HFFc6 (cell line): ENCODE measurements at places on chromosomes 1 and 21. TPM values are rescaled to one million over a fixed set of nuclear protein-coding genes. Genes with fewer than 3 reads are reported as not detected.
A peak's percentile ranks its signal among the peaks of the same experiment; 100 is the strongest.

GRCh38 chr1:171221665-171222591 is 26.4 kb upstream of the FMO1 start:
- DNase-seq: no peak

Gene SLC9C2
- not detected in 3 replicates for total RNA-seq

GRCh38 chr1:154750681-154751665 is 119.1 kb downstream of the KCNN3 start:
- no peak for DNase-seq

DNA sequence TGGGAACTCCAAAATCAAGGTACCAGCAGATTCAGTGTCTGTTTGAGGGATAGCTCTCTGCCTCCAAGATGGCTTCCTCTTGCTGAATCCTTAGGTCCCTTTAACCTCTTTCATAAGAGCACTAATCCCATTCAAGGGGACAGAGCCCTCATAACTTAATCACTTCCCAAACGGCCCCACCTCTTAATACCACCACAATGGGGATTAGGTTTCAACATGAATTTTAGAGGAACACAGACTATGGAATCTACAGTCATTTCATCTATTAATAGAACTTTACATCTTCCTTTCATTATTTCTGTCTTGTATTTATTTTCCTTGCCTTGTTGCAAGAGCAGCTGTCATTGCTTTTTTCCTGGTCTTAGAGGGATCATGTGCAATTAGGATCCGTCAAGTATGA is 30.3 kb downstream of the HOOK1 start:
- no peak for DNase-seq

- DNase-seq: no peak
These were observed 100.7 kb upstream of the PDE4B start for GRCh38 chr1:65691972-65692371.

Gene IQGAP3
- 13.4 to 33.3 TPM (median 25.5 TPM) in 3 replicates for total RNA-seq

DNA sequence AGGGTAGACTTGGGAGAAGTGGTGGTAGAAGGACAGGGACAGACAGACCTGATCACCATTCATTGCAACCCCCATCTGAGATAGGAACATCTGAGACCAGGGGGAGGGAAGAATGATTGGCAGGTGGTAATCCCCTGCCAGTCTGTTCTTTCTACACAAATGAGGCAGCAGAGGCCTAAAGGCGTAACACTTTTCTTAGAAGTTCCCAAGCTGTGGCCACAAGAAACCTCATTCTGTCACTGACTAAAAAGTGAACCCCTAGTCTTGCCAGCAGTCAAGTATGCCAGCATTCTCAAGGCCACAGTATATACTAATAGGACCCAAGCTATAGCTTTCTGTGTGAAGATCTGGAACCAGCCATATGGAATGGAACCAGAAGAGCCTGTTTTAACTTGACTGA is 638.0 kb downstream of the KCNT2 start:
- no peak for DNase-seq

- DNase-seq: no peak
These were observed 44.4 kb downstream of the TRMT1L start for GRCh38 chr1:185112356-185112755.

DNA sequence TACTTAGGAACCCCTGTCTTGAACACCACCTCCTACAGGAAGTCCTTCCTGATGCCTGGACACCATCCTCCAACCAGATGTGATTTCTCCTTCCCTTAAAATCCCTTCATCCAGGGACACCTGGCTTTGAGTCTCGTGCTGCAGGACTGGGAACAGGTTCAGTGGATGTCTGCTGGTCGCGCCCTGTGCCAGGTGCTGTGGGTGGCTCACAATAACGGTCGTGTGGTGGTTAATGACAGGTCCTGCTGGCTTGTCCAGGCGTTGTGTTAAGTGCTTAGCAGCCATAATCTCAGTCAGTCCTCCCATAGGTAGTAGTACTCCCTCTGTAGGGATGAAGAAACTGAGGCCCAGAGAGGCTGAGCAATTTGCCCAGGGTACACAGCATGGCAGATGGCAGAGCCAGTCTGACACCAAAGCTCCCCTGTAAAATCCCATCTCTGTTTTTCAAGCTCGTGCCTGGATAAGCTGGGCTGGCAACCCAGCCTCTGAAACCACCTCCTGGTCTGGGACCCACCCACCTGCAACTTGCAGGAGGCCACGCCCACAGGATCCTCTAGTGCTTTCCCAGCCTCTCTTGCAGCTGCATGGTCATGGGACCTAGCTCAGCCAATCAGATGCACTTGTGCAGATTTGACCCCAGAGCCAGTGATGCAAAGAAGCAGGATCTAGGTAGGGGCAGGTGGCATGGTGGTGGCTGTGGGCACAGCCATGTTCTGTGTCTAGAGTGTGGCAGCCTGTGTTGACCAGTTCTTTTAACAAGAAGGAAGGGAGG is 106.0 kb upstream of the IFFO2 start:
- DNase-seq: no peak

Gene EPB41
- 2.8 and 7.7 TPM in 2 replicates for total RNA-seq

Gene MYBPH
- not detected in 3 replicates for total RNA-seq

- peak; percentile 72 for DNase-seq
These were observed 14.1 kb downstream of the DNASE2B start for GRCh38 chr1:84412316-84412942.

- DNase-seq: no peak
These were observed 83.9 kb upstream of the ATP1A1 start for GRCh38 chr1:116289193-116289592.

DNA sequence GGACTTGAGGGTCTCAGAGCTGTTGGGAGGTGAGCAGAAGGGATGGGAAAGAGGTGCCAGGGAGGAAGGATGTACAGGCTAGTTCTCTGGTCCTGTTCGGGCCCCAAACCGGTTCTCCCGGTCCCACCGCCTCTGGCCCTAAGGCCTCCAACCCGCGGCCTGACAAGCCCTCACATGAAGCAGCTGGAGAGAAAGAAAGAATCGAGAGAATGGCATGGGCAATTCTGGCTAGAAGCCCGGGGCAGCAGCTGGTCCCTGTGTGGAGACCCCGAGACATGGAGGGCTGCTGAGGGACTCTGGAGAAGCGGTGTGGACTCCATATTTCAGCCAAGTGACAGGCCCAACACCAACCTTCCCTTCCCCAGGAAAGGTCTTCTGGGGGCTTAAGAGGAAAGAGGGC is 730 bp downstream of the CDC42SE1 start:
- DNase-seq: no peak

GRCh38 chr1:84505493-84506001 is 639 bp upstream of the SPATA1 start:
- peak; percentile 28 for DNase-seq

DNA sequence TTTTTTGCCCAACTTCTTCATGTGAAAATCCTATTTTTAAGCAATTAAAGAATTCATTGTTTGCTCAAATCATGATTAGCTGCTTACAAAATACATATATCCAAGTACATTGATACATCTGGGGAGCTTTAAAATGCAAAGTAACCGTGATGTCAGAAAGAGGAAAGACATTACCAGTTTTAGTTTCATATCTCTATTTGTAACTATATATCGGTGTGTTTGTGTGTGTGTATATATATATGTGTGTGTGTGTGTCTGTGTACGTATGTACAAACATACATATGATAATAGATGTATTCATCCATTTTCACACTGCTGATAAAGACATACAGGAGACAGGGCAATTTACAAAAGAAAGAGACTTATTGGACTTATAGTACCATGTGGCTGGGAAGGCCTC is 310.1 kb downstream of the DPYD start:
- no peak for DNase-seq

- DNase-seq: no peak
These were observed 16.8 kb downstream of the RRP1 start for GRCh38 chr21:43806017-43806710.

Gene RASSF5
- 0.46 to 1.00 TPM (median 0.52 TPM) in 3 replicates for total RNA-seq

Gene FCRLB
- 3.7 to 5.1 TPM (median 3.9 TPM) in 3 replicates for total RNA-seq

GRCh38 chr1:161382214-161383019 is 14.7 kb upstream of the CFAP126 start:
- peak; percentile 72 for DNase-seq

DNA sequence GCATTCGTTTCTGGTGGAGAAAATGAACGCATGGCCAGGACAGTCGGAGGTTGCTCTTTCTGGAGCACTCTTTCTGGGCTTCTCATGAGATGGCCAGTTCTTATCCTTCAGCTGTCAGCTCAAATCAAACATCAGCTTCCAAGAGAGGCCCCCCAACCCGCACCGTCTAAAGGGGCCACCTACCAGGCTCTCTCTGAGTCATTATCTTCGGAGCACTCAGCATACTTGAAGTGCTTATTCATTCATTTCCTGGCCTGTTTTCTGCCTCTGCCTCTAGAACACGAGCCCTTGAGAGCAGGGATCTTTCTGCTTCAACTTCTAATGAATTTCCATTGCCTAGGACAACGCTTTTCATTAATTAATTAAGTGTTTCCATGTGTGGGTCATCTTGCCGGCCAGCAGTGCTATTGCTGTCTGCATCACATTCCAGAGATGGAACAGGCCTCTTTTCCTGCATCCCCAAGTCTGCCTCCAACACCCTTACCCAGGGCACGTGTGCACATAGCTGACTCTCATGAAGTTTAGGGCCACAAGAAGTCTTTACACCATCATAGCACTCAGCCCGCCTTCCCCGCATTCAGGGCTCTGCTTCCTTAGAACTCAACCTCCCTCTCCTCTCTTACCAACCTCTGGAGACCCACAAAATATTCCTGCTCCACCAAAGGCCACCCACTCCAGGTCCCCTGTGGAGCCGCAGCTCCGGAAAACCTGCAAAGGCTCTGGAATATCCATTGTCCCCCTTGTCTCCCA is 52.1 kb upstream of the LAPTM5 start:
- peak; percentile 88 for DNase-seq

DNA sequence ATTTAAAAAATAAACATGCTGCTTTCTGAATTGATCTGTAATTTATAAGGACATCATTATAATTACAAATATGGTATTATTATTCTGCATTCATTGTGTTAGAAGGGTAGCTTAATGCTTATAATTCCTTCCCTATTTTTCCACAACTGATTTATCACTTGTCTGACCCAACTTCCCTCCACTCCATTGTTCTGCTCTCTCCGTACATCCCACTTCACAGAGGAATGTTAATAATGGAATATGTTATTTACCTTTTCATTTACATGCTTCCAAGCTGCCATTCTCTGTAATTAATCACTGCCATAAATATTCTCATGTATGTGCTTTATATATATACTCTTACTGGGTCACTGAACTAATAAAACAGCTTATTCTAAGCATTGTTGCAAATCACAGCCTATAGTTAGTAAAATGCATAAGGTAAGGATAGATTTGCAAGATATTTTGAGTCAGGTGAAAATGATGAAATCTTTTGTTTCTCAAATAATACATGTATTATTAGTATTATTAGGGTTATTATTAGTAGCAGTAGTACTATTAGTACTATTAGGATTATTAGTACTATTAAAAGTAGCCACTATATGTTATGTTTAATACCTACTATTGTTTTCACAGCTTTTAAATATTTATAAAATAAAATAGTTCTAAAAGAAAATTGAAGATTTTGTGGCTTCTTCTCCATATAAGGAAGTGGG is 70.6 kb upstream of the NEK7 start:
- DNase-seq: no peak

GRCh38 chr1:208538587-208538986 is 294.4 kb upstream of the PLXNA2 start:
- DNase-seq: no peak

Gene HCRTR1
- total RNA-seq: not detected in 2 replicates

- no peak for DNase-seq
These were observed 211.6 kb upstream of the PTBP2 start for GRCh38 chr1:96509951-96510350.

Gene ALX3
- total RNA-seq: 1.0 to 9.6 TPM (median 8.6 TPM) in 3 replicates

Gene CTTNBP2NL
- total RNA-seq: 73.4 to 75.0 TPM (median 74.8 TPM) in 3 replicates

Gene DDR2
- 167 to 218 TPM (median 198 TPM) in 3 replicates for total RNA-seq

Gene C1QB
- total RNA-seq: not detected in 3 replicates

GRCh38 chr1:232186931-232187330 is 443.0 kb downstream of the SIPA1L2 start:
- DNase-seq: no peak

Gene UBE2U
- not detected in 3 replicates for total RNA-seq

DNA sequence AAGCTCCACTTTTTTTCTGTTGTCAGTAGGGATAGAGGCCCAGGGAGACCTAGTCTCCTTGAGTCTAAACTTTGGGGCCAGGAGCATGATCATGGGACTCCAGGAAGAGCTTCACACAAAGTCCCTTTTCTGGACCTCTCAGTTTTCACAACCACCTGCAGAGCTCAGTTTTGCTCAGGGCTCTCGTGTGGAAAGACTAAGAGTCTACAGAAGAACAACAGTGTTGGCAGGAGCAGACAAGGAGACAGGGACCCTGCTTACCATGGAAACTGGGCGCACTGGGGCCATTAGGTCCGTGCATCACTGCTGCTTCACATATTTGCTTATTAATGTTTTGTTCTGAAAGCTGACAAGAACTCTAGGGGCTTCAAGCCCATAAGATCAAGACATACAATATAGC is 63.9 kb upstream of the HSD17B7 start:
- DNase-seq: no peak

- no peak for DNase-seq
These were observed 115.4 kb downstream of the TRABD2B start for GRCh38 chr1:47881505-47882442.

DNA sequence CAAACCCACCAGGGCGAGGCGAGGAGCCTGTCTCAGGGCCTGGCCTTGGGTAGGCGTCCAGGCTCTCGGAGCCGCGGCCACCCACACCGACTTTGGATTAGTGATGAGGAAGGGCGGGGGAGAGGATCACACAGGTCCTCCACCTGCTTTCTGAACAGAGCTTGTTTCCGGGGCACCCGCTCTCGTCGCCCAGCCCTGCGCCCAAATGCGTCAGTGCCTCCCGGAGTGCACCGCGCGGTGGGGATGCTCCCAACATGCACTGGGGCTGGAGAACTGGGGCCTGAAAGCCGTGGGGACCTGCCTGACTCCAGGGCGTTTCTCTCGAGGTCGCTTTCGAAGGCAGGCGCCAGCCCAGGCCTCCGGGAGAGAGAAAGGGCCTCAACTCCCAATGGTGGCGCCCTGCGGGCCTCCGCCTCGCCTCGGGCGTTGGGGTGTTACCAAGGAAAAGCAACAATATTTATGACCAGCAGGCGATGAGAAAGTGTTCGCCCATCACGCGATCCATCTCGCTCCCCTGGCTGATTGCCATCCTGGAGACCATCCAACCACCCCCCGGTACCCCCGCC is 8.9 kb upstream of the LHX8 start:
- no peak for DNase-seq

Gene ATP1A2
- 0.06 to 0.08 TPM in 2 of 3 replicates, not detected in the other for total RNA-seq

GRCh38 chr21:32372755-32373154 is 20.1 kb downstream of the URB1 start:
- DNase-seq: no peak

GRCh38 chr1:21149855-21150432 is 26.8 kb downstream of the EIF4G3 start:
- DNase-seq: peak; percentile 98

DNA sequence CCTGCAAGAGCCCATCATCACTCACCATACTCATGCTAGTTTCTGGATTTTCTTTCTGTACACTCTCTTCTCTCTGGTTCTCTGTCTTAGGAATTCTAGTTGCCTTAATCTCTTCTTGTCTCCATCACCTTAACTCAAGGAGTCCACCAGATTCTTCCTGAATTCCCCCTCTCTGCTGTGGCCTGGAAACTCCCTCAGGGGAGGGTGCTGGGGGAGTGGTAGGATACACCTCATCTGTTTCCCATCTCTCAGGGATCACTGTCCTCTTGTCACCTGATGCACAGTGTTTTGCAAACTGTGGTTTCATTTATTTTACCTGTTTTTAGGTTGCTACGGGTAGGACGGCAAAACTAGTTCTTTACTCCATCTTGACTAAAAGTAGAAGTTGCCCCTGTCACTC is 6.6 kb upstream of the GNG12 start:
- DNase-seq: no peak

GRCh38 chr1:162928141-162928540 is 67.2 kb upstream of the CCDC190 start:
- DNase-seq: no peak

Gene SPTA1
- not detected in 3 replicates for total RNA-seq

GRCh38 chr1:40401473-40402201 is 28.1 kb downstream of the SMAP2 start:
- DNase-seq: no peak
